NCI-H187 treated with DMSO at 0.1 percent for 48 hours (cell line): ENCODE measurements at places on chromosomes 4 and X.

DNA sequence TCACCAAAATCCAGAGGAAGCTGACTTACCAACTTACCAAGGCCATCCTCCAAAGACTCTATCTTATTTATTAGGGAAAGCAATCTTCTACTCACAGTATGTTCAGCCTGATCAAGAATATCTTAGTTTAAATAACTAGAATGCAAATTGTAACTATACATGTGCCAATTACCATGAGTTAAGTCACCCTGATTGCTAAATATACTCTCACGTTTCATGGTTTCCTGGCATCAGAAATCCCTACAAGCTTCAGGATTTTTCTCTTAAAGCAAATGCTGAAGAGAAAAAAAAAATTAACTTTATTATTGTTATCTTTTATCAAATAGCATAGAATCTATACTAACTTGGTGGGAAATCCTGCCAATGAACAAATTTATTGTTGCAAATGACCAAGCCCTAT, 63.0 kb upstream of the MXD4 start:
- DNase-seq, result no peak

GRCh38 chr4:38568768-38569167, 95.2 kb upstream of the KLF3 start:
- DNase-seq, result no peak

DNA sequence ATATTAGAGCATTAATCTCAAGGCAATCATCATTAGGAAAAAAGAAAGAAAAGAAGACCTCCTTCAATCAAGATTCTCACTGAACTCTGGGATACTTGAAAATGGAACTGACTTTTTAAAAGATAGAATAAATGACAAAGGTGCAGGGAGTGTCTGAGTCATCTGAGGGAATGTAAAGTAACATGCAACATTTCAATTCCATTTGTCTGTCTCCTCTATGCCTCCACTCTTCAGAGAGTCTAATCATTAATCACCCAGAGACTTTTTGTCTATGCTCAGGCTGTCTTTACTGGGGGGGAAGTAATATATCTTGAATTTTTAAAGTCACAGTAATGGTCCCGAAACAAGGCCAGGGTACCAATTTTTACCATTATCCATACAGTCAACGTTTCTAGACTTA, 55.0 kb upstream of the PACRGL start:
- DNase-seq, result no peak

GRCh38 chr4:143347484-143348111, 10.9 kb downstream of the GAB1 start:
- no peak for DNase-seq

GRCh38 chr4:148330724-148331123, 111.5 kb downstream of the NR3C2 start:
- DNase-seq, result no peak

DNA sequence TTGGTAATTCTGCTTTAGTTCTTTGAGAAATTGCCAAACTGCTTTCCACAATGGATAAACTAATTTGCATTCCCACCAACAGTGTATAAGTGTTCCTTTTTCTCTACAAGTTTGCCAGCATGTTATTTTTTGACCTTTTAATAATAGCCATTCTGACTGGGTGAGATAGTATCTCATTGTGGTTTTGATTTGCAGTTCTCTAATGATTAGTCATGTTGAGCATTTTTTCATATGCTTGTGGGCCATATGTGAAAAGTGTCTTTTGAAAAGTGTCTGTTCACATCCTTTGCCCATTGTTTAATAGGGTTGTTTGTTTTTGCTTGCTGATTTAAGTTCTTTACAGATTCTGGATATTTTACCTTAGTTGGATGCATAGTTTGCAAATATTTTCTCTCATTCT, 25.9 kb downstream of the ENPEP start:
- DNase-seq, result no peak

DNA sequence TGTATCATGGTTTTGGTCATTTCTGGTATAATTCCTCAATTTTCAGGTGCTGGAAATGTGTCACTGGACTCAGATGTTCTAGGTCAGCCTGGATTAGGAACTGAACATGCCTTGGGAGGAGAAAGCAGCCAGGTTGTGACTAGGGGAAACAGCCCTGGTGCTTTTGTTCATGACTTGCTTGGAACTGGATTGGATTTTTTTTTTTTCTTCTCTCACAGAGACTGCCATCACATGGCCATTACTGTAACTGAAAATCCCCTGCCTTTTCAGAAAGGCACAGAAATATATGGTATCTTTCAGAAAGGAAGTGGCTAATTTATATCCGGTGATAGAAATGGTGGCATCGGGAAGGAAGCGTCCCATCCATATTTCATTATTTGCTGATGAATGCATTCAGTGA, 34.6 kb downstream of the SEPTIN11 start:
- DNase-seq, result no peak

DNA sequence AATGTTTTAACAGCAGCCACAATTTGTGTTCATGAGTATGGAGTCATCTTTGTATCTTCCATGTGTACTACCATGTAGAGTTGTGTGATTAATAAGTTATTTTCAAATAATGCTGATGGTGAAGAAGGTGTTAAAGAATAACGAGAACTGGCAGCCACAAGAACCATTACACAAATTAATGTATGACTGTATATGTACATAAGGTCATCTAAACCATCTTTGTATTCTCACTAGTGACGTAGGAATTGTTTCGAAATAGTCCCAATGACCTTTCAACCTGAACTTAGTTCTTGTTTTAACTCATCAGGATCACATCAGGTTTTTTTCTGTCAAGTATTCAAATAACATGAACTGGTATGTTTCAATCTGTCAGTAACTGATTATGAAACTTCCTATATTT, 48.3 kb upstream of the NOCT start:
- DNase-seq, result no peak

DNA sequence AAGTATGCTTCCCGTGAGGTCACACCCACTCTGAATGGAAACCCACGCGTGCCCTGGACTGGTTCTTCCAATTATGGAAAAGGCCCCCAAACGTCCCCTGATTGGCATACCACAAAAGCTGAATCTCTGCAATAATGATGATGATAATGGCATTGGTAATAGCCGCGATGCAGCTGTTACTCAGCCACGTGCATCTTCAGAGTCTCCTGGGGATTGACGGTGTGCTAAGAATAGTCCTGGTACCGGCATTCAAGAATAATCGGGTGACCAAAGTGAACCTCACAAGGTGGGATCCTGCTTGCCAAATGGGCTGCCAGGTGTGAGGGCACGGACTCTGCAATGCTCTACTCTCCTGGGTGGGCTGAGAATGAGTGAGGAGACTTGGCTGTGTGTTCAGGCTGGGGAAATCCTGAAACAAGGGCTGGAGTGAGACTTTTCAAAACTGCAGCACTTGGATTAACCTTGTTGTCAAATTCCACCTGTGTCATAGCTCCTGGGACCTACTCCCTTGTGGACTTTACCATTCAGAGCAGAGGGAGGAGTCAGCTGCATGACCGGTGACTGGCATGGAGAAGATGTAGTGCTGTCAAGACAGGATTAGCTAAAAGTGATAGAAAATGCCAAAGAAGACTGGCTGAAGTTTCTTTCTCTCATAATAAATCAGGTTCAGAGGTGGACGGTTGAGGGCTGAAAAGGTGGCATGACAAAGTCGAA, 615.4 kb downstream of the MID1IP1 start:
- no peak for DNase-seq

DNA sequence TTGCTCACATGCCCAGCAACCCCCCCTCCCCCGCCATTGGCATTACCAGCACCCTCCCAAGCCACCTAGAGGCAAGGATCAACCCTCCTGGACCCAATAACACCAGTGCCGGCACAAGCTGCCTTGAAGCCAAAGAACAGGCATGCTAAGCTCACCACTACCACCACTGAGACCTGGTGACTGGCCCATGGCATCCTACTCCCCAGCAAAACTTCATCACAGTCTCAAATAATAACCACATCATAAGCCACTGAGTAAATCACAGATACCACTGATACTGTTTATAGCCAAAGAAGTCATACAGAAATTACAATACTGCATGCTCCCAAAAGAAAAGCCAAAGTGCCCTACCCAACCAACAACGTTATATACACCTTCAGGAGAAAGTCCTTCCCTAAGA, 73.6 kb upstream of the RPL34 start:
- DNase-seq, result no peak

GRCh38 chr4:111994392-111994791, 150.9 kb upstream of the FAM241A start:
- DNase-seq, result no peak

- no peak for DNase-seq
Measured at GRCh38 chrX:102580891-102581290, 18.4 kb upstream of the ARMCX5 start.

GRCh38 chr4:128858879-128859671, 49.6 kb downstream of the JADE1 start:
- DNase-seq, result no peak

DNA sequence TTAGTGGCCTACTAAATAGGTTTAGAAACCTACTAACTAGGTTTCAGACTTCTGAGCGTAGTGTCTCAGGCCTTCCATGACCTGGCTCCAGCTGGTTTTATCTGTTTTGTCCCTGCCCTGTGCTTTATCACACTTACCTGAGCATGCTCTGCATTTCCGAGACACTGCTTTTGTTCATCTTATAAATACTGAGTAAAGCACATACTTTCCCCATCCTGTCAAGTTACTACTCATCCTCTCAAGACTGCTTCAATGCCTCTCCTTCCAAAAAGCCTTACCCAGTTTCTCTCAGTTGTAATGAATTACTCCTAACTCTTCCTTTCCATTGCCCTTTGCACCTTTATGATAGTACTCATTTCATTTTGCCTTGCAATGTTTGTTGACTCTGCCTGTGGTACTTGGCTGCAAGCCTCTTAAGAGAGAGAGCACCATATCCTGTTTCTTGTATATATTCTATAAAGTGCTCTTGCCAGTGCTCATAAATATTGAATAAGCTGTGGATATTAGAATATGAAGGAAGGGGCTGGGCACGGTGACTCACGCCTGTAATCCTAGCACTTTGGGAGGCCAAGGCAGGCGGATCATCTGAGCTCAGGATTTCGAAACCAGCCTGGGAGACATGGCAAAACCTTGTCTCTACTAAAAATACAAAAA, 34.4 kb downstream of the SLAIN2 start:
- peak; percentile 82 for DNase-seq

DNA sequence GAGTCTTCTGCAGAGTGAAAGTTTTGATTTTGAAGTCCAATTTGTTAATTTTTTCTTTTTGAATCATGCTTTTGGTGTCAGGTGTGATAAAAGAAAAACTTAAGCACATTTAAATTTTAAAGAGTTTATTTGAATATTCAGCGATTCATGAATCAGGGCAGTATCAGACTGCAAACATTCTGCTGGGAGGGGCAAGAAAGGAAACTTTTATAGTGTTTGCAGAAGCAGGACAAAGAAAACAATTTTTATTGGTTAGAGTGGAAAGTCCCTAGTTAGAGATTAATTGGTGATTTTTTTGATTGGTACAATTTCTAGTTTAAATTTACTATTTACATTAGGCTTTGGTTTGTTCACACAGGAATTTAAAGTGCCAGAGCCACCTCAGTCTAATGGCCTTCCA, 1.5 kb upstream of the DIPK2B start:
- DNase-seq, result no peak

- DNase-seq, result no peak
Measured at GRCh38 chrX:311156-312129, 7.2 kb downstream of the GTPBP6 start.

DNA sequence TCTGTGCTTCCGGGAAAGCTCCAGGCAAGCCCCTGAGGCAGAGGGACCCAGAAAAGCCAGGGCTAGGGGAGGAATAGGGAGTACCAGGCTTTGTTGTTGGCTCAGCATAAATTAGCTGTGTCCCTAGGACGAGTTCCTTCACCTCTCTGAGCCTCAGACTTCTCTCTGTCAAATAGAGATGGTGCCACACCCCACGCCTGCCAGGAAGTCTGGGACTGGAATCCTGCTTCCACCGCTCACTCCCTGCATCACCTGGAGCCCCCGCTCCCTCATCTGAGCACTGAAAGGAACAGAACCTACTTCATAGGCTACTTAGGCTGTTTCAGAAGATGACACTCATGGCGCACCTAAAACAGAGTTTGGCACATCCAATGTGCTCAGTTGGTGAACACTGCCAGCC, 8.1 kb upstream of the JAKMIP1 start:
- no peak for DNase-seq

DNA sequence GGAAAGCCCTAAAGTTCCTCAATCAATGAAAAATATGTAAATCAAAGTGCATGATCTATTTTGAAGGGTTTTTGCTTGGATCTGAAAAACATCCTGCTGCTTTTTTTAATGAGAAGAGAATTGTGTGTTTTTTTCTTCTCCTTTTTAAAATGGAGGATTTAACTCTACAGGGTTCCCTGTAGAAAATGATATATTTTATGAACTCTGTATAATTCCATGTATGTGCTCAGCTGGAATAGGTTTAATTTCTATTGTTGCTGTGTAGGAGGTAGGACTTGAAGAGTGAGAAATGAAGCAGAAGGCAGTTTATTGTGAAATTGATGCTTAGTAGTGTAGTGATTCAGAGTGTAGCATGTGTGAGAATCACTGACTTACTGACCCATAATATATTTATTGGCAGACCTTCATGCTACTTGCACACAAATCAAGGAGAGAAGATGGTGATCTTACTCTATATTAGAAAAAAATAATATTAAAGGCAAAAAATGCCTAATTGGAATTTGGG, 286.8 kb upstream of the FSTL5 start:
- DNase-seq, result no peak

GRCh38 chrX:77953708-77954107, 15.7 kb downstream of the PGAM4 start:
- DNase-seq, result no peak

GRCh38 chr4:55017406-55017805, 108.0 kb downstream of the KDR start:
- no peak for DNase-seq

DNA sequence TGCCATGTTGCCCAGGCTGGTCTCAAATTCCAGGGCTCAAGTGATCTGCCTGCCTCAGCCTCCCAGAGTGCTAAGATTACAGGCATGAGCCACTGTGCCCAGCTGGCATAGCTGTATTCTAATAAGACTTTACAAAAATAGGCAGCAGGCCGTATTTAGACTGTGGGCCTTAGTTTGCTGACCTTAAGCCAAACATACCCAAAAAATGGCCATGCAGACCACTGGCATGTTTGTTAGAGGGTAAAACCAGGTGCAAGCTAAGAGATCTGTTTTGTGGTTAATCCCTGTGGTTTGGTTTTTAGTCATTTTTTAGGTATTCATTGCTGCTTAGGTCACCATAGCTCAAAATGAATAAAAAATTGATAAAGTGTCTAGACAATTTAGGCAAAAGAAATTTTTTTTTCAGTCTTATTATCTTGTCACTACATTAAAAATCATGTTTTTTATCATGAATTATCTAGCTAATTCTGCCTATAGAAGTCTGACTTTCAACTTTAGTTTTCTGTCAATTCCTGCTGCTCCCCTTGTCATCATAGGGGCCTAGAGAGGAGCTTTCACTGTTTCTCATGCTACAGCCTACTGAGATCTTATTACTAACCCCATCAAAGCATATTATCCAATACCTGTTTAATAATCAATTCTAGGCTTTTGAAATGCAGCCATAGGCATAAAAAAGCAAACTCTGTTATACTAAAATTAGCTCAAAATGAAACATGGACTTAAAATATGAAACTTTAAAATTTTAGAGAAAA, 7.5 kb upstream of the SPINK2 start:
- no peak for DNase-seq

DNA sequence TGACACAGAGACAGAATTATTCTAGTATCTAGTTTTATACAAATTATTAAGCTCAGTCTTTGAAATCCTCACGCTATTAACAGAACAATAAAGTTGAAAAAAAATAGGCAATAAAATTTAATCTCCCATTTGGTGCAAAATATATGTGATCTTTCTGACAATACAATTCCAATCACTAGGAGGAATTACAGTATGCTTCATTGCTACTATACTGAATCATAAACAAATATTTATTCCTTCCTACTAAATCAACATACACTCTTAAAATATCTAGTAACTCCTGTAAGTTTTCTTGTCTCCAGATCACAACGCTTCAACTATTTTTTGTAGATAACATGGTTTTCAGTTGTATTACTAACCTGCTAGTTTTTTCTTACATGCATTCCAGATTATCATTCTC, 45.7 kb downstream of the KLHL8 start:
- DNase-seq, result no peak
